ENCODE measurements at places on chromosomes 4 and X. TPM values are rescaled to one million over a fixed set of nuclear protein-coding genes. Genes with fewer than 3 reads are reported as not detected.

DNA sequence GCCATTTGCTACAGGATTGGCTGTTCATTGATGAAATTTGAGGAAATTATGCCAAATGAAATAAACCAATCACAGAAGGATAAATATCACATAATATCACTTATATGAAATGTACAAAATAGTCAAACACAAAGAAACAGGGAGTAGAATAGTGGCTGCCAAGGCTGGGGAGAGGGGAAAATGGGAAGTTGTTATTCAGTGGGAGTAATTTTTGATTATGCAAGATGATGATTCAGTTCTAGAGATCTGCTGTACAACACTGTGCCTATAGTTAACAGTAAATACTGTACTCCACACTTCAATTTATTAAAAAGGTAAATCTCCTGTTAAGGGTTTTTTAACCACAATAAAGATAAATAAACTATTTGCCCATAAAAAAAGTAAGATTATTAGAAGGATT lies 101.1 kb downstream of the TMA16 start:
- no peak overlapping the region for H3K4me3 ChIP-seq
- no peak overlapping the region for H3K27ac ChIP-seq
- no peaks in the 10 kb centered on the region for H3K36me3 ChIP-seq
- no peaks in the 10 kb centered on the region for H3K27me3 ChIP-seq
- DNase-seq = no peak

The TLR8 gene
- not detected for total RNA-seq

GRCh38 chr4:54942721-54943120 lies 182.7 kb downstream of the KDR start:
- no peak for DNase-seq
- H3K36me3 ChIP-seq = no peaks in the 10 kb centered on the region
- no peak overlapping the region for H3K27ac ChIP-seq
- H3K4me3 ChIP-seq = no peak overlapping the region
- H3K4me1 ChIP-seq = no peaks in the 10 kb centered on the region

- DNase-seq = no peak
- H3K4me3 ChIP-seq = no peak overlapping the region
- H3K36me3 ChIP-seq = no peaks in the 10 kb centered on the region
- H3K27me3 ChIP-seq = no peaks in the 10 kb centered on the region
- H3K27ac ChIP-seq = no peak overlapping the region
Measured at GRCh38 chr4:98673978-98674377, 15.6 kb upstream of the TSPAN5 start.
